ENCODE measurements at places on chromosomes 6 and 20. TPM values are rescaled to one million over a fixed set of nuclear protein-coding genes. Genes with fewer than 3 reads are reported as not detected.
A peak's percentile ranks its signal among the peaks of the same experiment; 100 is the strongest.

SYCP2L gene
- polyA plus RNA-seq: 0.75 TPM

ADGRG6 gene
- 0.42 TPM for polyA plus RNA-seq

TMEM63B gene
- polyA plus RNA-seq: 48.2 TPM

GJA10 gene
- not detected for polyA plus RNA-seq

ADAM33 gene
- 0.42 TPM for polyA plus RNA-seq

TAAR2 gene
- polyA plus RNA-seq: not detected

FAM184A gene
- 8.5 TPM for polyA plus RNA-seq

BPIFA1 gene
- not detected for polyA plus RNA-seq

MYCT1 gene
- polyA plus RNA-seq: 2.2 TPM

LY6G5C gene
- polyA plus RNA-seq: 7.6 TPM

RAMACL gene
- polyA plus RNA-seq: not detected

B3GALT4 gene
- 13.7 TPM for polyA plus RNA-seq

- no peak for DNase-seq
These were observed 14.6 kb upstream of the TMEM181 start for GRCh38 chr6:158545043-158545966.

DNA sequence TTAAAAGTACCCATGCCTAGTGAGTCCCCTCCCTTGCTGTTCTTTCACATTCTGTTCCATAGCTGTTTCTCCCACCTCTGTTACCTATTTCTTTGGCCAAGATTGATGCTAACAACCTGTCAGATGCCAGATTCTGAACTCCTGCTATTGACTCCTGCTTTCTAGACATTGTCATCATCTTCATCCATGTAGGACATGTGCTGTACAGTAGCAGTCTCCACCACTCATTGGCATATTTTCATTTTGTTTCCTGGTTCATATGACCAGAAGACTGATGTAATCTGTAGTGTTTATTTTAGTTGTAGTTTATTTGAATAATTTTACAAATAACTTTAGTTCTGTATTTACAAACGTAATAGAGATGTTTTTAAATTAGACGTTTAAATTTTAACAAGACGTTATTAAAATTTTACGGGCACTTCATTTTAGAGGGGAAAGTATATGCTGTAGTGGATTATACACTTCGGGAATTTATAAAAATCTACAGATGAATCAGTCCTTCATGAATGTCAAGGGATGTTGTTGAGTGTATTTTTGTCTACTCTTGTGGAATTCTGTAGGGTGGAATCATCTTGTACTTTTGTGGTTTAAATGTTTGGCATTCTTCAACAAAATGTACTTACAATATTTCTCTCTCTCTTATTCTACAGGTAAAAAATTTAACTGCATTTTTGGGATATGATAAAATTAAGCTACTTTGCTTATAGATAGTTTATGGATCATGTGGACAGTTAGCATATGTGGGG is 34.1 kb downstream of the TRMT11 start:
- DNase-seq: no peak

DNA sequence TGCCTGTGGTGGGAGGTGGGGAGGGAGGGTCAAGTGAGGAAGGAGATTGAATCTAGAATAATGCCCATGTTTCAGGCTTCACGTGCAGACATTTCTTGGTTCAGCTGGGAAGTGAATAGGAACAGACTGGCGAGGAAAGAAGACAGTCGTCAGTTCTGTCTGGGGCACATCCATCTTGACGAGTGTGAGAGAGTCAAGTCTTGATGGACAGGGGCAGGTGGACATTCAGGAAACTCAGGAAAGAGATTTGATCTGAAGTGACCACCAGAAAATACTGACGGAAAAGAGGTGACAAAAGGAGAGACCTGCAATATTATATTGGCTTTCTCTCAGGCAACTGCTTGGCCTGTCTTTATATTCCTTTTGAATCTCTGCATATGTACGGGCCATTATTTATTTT is 68.6 kb downstream of the ESR1 start:
- no peak for DNase-seq

GRCh38 chr20:51497542-51498467 is 44.7 kb downstream of the NFATC2 start:
- no peak for DNase-seq

DNA sequence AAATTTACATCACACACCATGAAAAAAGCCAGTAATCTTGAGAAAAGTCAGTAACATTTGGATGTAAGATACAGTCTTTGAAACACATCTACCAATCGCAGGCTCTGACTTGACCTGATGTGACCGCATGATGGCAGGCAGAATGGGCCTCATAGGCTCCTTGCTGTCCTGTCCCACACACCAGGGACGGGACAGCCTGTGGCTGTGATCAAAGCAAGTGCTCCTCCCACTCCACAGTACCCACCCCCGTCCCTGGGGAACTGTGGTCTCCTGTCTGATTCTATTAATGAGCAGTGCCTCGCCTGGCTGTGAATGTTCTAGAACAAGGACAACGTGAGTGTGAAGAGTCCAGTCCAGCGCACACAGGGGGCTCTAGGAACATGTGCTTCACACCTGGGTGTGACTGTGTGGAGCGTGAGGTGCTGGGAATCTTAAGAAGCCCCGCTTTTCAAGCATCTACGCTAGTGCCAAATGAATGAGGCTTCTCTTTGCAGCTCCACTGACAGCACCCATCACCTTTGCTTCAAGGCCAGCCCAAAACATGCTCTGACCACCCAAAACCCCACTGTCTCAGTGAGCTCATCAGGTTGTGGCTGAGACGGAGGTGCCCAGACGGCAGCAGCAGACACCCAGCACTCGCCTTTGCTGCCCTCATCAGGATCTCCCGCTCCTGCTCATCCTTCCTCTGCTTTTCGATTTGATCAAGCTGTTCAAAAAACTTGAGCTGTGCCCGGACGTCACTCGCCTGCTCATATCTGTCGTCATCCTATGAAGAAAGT is 67.1 kb downstream of the TAF4 start:
- DNase-seq: no peak

GRCh38 chr6:90428514-90428913 is 131.9 kb upstream of the BACH2 start:
- no peak for DNase-seq

GRCh38 chr6:106608080-106608668 is 21.1 kb downstream of the RTN4IP1 start:
- peak; percentile 13 for DNase-seq

GRCh38 chr6:116015983-116016382 is 44.7 kb downstream of the FRK start:
- DNase-seq: no peak

DNA sequence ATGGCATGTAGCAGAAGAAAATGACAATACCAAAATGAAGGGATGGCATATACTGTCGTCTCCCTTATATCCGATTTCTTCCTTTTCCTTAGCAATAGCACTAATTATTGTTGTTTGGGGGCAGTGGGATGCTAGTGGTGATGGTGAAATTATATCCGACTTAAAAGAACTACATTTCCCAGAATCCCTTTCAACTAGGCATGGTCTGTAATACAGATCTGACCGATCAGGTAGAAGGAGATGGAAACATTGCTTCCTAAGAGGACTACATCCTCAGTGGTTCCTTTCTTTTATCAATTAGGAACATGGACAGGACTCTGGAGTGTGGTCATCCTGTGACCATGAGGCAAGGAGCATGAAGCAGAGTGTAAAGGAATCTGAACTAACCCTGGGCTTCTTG is 532.6 kb downstream of the CBLN4 start:
- no peak for DNase-seq

DNA sequence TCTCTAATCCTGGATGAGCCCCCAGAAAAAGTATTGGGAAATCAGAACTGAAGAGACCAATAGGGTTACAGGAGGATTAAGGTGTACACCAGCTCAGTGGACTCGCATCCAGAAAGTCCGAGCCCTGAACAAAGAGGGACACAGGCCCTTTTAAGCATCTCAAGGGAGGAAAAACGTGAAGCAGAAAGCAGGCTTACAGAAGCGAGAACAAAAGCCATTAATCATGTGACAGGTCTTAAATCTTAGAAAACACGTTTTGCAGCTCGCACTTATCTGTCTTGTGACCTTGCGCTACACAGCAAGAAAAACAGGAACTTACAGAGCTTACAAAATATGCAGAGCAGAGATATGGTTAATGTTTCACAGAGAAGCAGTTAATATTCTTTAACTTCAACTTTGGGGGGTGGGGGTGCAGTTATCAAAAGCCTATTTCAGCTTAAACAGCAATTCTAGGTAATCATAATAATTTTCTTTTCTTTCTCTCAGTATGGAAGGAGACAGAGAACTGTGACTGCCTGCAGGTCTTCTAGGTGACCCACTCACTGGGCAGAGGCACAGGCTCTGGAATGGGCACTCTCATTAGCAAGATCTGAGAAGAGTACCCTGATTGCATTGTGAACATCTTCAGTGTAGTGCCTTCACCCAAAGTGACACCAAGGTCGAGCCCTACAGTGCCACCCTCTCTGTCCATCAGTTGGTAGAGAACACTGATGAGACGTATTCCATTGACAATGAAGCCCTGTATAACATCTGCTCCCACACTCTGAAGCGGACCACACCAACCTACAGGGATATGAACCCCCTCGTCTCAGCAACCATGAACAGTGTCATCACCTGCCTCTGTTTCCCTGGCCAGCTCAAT is 65.0 kb upstream of the MOCS1 start:
- DNase-seq: no peak

DNA sequence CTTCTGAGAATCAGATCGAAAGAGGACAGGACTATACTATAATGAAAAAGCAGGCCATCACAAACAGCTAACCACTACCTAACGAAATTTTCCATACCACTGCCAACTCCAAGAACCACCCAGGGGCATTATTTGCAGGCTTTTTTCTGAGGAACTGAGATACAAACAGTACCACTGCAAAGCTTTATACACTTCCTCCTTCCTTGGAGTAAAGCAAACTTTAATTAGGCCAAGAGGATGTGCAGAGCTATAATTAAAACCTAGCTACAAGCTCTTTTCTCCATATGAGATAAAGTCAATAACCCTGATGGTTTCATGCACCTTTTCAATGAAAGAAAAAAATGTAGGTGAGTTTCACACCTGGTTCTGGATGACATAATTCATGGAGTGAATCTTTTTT is 68.5 kb downstream of the ELOVL5 start:
- DNase-seq: no peak

GRCh38 chr6:134454794-134455193 is 136.9 kb upstream of the SGK1 start:
- DNase-seq: no peak

DNA sequence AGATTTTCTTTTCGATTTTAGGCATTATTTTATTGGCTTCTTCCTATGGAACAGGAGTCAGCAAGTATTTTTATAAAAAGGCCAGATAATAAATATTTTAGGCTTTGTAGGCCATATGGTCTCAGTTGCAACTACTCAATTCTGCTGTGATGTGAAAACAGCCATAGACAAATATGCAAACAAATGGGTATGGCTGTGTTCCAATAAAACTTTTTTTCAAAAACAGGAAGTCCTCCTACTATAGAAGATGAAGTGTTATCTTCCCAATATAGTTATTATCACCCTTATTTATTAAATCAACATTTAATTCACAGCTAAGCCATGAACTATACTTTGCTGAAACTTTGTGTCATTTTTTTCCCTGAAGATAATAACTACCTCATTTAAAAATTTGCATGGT is 57.2 kb downstream of the CHD6 start:
- DNase-seq: no peak

DNA sequence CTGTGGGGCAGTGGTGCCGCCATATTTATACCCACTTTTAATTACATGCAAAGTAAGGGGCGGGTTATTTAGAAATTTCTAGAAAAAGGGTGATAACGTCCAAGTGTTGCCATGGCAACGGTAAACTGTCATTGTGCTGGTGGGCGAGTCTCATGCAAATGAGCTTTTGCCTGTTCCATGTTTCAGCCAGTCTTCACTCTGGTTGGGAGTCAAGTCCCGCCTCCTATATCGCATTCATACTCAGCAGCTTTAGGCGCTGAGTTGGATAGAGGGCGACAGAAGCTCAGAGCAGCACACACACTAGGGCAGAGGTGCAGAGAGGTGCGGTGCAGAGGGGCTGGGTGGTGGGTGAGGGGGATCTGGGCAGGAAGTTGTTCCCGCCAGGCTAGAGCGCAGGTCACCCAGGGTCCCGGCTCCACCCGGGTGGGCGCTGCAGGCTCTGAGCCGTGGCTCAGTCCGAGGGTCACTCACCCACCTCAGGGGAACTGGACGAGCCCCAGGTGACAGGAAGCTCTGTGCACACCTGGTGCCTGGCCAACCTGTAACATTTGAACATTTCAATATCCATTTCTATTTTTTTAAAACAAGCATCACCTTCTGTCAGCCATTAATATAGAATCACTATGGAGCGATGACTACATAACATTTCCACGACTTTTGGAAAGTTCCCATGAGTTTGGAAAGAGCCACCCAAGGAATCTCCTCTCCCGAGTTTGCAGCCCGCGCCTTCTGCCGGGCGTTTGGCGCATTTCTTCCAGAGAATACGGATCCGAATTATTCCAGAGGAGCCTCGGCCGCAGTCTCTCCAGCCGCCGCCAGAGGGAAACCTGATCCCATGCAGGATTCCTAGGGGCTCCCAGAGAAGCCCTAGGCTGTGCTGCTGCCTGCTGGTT is 89.1 kb upstream of the PHACTR3 start:
- DNase-seq: peak; percentile 90

DNA sequence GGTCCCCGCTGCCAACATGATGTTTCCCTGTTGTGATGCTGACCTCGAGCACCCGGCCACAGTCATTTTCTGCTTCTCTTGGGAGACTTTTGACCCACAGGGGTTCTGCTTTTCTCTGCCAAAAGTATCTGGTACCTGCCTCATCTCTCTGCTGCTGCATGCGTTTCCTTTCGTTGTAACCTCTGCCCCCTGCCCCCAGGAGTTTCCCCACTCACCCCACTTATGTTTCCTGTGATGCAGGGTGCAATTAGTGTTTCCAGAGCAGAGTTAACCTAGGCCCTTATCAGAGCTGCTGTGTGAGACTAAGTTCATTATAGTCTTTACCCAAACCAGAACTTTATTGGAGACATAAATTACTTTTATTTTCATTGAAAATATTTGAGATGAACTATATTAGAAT is 65.2 kb upstream of the EDN3 start:
- DNase-seq: no peak

DNA sequence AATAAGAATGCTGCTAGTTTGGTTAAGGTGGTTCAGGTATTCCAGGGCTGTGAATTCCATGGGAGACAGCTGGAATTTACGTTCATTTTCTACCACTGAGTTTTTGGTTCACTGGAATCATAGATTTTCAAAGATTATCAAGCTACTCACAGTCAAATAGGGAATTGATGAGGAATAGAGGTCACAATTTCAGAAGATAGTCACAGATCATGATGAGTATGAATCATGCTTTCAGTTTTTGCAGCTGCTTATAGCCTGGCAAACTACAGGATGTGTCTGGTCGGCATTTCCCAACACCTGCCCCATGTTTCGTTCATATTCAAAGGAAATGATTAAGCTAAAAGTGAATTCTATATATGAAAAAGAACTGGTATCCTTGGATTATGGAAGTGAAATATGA is 58.7 kb downstream of the BCKDHB start:
- no peak for DNase-seq

GRCh38 chr6:4308364-4308763 is 173.0 kb upstream of the ECI2 start:
- no peak for DNase-seq

- DNase-seq: no peak
These were observed 69.1 kb downstream of the ELOVL4 start for GRCh38 chr6:79878142-79878748.

GRCh38 chr6:6314596-6314995 is 5.9 kb downstream of the F13A1 start:
- DNase-seq: no peak

- no peak for DNase-seq
These were observed 25.5 kb downstream of the ABHD12 start for GRCh38 chr20:25364879-25365699.

- peak; percentile 94 for DNase-seq
These were observed 2.1 kb downstream of the KHDRBS2 start for GRCh38 chr6:62283796-62284411.

- DNase-seq: no peak
These were observed 6.1 kb upstream of the NANP start for GRCh38 chr20:25629816-25630499.

GRCh38 chr6:40342723-40343122 is 244.4 kb downstream of the LRFN2 start:
- peak; percentile 71 for DNase-seq
